ENCODE measurements at places on chromosomes 5 and 9. TPM values are rescaled to one million over a fixed set of nuclear protein-coding genes. Genes with fewer than 3 reads are reported as not detected.

Gene PDZD2
- 21.5 TPM for total RNA-seq

Gene CYLC2
- not detected for total RNA-seq

DNA sequence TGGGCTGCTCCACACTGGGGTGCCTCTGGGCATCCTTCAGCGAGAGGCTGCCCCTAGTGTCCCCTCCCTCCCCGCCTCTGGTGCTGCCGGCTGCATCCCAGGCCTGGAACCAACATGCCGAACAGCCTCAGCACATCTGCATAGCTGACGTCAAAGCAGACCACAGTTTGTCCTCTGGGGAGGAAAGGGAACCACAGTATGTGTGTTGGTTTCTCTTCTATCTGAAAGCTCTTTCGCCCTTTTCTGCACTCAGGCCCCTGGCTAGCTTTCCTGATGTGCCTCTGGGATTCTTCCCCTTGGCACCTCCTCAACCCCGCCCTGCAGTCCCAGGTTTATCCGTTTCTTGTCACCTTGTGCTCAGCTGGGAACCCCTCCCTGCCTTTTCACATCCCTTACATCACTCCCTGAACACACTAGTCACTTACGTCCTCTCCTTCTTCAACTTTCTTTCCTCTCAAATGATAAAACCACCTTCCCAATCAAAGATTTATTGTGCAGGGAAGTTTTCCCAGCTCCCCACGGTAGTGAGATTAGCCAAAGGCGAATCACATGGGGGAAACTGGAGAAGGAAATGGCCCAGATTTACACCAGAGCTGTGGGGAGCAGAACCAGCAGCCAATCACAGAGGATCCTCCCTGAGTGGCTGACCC, 35.5 kb upstream of the B4GALT1 start:
- DNase-seq: no peak

DNA sequence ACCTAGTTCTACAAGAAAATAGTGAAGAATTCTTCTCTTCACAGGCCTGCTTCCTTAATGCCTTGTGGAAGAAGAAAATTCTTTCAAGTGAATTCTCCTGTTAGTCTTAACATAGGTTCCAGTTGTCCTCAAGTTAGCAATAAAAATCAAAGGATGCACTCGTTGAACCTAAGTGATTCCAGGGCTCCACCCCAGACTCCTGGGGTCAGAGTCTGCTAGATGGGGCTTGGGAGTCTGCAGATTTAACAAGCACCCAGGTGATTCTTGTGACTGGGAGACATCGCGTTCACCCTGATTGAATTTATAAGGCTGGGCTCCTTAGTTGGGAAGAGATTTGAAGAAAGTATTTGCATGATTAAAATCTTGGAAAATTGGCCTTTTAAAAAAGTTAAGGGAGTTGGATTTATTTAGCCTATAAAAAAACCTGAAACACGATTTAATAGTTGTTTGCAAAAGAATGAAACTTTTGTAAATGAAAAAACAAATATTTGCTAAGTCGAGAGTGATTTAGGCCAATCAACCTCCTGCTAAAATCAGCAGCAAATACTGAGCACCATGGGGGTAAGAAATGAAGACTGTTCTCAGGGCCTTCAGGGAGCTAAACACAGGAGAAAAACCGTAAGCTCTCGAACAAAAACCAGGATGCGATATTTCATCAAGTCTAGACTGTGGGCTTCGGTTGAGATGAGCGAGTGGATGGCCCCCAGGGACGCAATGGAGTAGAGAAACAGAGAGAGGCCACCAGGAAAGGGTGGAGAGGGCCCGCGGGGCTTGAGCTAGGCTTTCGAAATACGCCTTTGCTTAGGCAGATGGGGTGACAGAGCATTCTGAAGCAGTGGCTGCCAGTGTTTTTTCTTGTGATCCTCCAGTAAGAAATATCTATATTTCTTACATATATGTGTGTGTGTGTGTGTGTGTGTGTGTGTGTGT, 86.9 kb upstream of the TTC23L start:
- no peak for DNase-seq

GRCh38 chr5:80078921-80079320, 43.8 kb downstream of the THBS4 start:
- DNase-seq: no peak

- DNase-seq: no peak
Observed at GRCh38 chr5:173197375-173197891, 37.6 kb downstream of the NKX2-5 start.

DNA sequence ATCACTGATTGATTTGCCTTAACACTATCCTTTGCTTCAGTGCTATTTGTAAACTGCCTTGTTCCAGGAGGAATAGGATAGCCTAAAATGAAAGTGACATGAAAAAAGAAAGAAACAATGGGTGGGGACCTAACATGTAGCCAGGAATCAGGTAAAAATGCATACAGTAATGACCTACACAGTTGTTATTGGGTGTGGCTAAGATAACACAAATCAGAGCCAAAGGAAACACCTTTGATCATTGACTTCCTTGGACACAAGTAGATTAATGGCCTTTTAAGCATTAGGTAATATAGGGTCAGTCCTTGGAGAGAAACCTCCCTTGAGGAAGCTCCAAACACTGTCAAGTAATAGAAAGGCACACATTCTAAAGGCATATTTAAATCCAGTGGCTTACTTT, 220.4 kb downstream of the TRPM3 start:
- DNase-seq: no peak

GRCh38 chr5:168770036-168770498, 190.9 kb upstream of the PANK3 start:
- DNase-seq: no peak
